HT-29 (cell line): ENCODE measurements at places on chromosomes 12 and 14. TPM values are rescaled to one million over a fixed set of nuclear protein-coding genes. Genes with fewer than 3 reads are reported as not detected.

DNA sequence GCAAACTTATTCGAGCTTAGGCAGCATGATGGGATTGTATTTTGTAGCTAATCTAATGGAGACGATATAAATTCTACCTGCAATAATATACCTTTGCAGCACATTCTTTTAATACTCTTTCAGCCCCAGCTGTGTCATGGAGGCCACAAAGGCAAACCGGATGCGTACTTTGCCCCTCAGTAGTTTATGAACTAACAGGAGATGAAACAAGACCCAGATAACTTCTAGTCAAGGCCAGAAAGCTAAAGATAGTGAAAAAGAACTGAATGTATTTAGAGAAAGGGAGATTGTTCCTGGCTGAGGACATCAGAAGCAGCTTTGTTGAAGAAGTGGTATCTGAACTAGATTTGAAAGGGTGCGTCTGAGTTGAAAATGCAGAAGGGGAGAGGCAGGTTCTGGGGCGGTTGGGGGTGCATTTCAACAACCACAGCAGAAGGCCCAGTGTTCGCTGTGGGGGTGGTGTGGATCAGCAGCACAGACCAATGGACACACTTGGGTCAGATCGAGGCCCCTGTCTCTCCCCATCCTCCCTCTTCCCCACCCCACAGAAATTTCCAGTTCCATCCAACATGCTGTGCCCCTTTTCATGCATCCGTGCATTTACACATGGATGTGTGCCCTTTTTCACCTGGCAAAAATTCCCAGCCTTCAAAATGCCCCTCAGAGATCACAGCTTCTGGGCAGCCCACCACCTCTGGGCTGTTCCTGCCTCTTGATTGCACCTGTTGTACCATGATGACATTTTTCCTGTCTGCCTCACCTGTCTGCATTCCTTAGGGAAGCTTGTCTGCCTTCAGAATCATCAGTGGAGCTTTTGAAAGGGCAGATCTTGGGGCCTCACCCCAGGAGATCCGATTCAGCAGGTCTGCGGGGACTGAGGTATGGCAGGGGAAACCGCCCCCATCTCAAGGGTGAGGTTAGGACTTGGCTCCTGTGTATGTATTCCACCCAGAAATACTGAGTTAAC, 2.2 kb downstream of the ZNF839 start:
- no peak for DNase-seq

- DNase-seq: no peak
Observed at GRCh38 chr12:79071498-79071897, 206.9 kb downstream of the SYT1 start.

- DNase-seq: no peak
Observed at GRCh38 chr12:123344086-123344485, 20.6 kb downstream of the SBNO1 start.

DNA sequence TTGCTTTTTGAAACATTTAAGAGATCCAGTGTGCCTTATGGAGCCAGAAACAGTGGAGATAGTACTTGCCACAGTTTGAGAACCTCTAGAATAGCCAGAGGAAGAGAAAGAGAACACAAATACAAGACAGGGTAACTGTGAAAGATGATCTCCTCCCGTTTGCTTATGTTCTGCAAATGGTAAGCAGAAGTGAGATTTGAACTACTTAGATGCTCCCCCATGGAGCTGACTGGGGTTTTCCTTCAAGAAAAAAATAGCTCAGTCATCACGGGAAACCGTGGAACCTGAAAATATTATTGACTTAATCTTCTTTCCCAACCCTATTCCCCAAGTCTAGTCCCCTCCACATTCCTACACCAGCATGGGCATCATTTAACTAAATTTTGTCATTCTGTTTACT, 87.1 kb downstream of the KIF21A start:
- no peak for DNase-seq

- no peak for DNase-seq
Observed at GRCh38 chr12:18431771-18432170, 170.5 kb downstream of the PIK3C2G start.

The THAP2 gene
- 0.29 and 0.36 TPM in 2 replicates for total RNA-seq

The IQSEC3 gene
- not detected in 2 replicates for total RNA-seq

The SMCO2 gene
- total RNA-seq: 0.16 TPM in 1 of 2 replicates, not detected in the other
